ENCODE measurements at places on chromosomes 1 and 21. TPM values are rescaled to one million over a fixed set of nuclear protein-coding genes. Genes with fewer than 3 reads are reported as not detected.

The KIF26B gene
- total RNA-seq: not detected

The MIS18A gene
- 14.0 TPM for total RNA-seq

The ERICH3 gene
- total RNA-seq: not detected

The RSPH1 gene
- total RNA-seq: not detected

The THEM4 gene
- 24.7 TPM for total RNA-seq

The ZBTB7B gene
- total RNA-seq: 119 TPM

The LY9 gene
- total RNA-seq: 76.3 TPM

The CLCA2 gene
- not detected for total RNA-seq

The CITED4 gene
- total RNA-seq: 12.4 TPM

The PRELP gene
- total RNA-seq: not detected

The PER3 gene
- total RNA-seq: 1.5 TPM

The SLAMF7 gene
- 8.2 TPM for total RNA-seq

The FAM177B gene
- total RNA-seq: not detected

The CD164L2 gene
- 0.18 TPM for total RNA-seq

Data from activated naive CD4-positive, alpha-beta T cell treated with anti-CD3 and anti-CD28 coated beads, Interleukin-2, amount 10 ng/mL, durations not matched to agents 5 hours and 36 hours (primary cell).